ENCODE measurements at places on chromosomes 1 and 21.

DNA sequence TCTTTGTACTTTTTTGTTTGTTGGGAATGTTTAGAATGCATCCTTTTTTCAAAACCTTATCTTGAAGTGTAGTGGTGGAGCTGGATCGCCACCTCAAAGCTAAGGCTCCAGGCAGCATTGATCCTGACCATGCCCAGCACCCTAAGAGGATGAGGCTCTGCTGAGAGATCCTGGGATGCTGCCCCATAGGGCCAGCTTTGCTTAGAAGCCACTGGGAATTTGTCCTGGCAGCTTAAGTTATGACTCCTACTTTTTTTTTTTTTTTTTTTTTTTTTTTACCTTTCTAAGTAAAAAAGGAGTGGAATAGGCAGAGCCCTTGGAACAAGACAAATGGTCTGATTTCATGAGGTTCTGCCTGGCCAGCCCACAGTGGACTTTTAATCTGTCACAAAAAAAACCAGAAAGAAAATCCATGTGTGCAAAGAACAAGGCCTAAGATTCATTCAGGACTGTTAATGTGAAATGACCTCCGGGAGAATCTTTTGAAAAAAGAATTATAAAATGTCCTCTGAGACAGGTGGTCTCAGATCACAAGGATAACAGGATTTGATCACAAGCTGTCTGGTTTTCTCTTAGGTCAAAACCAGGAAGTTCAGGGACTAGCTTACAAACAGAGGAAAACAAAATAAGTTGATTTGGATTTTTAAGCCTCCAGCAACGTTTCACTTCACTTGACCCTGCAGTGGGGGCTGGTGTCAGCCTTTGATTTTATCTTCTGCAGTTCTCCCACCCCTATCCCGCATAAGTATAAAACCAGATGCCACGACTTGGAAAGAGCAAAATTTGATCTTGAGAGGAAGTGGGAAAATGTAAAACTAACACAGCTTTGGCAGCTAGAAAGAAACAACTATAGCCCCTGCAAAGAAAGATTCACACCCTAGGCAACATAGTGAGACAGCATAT is 25.9 kb upstream of the RAP1A start:
- peak; percentile 10 for DNase-seq

DNA sequence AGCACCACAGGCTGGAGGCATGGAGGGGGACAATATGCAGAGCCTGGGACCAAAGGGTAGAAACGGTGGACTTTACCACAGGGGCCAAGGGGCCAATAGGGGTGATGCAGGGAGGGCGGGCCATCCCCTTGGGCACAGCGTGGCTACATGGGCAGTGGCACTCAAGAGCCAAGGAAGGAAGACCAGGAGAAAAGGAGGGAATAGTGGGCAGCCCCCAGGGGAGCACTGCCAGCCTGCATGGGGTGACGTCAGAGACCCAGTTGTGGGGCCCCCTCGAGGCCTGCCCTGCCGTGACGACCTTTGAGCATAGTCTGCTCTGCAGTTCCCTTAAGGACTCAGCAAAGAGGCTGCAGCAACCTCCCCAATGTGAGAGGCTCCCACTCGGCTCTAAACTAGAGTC is 95.5 kb upstream of the TMPRSS2 start:
- DNase-seq: no peak

GRCh38 chr1:159872891-159873290 is 10.4 kb upstream of the VSIG8 start:
- peak; percentile 95 for DNase-seq

DNA sequence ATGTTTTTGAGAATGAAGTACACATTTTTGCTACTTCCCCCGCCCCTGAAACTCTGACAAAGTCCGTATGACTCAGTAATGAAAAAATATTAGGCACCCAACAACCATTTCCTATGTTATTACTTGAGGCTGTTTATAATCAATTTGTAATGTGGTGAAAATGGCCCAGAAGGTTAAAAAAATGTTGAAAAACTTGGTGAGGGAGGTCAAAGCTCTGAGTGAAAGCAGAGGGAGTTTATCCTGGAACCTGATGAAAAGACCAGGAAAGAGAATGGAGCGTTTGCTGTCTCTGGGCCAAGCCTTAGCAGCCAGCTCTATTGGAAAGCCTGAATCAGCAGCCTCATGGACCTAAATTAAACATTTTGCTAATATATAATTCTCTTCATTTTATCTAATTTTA is 367.7 kb upstream of the NEGR1 start:
- DNase-seq: no peak

DNA sequence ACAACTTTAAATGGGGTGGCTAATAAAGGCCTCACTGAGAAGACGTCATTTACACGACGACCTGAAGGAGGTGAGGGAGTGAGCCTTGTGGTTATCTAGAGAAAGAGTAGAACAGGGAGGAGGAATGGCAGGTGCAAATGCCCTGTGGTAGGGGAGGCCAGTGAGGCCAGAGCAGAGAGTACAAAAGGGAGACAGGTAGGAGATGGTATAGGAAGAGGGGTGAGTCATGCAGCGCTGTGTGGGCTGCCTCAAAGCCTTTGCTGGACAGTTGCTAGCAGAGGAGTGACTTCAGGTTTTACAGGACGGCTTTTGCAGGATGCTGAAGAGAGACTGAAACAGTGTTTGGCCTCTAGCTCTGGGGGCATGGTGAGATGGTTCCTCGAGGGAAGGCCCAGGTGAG is 116.0 kb downstream of the IER5 start:
- no peak for DNase-seq

- no peak for DNase-seq
Measured at GRCh38 chr21:26844258-26845065, 747 bp downstream of the ADAMTS1 start.

GRCh38 chr1:85438353-85438752 is 26.6 kb downstream of the DDAH1 start:
- DNase-seq: no peak

DNA sequence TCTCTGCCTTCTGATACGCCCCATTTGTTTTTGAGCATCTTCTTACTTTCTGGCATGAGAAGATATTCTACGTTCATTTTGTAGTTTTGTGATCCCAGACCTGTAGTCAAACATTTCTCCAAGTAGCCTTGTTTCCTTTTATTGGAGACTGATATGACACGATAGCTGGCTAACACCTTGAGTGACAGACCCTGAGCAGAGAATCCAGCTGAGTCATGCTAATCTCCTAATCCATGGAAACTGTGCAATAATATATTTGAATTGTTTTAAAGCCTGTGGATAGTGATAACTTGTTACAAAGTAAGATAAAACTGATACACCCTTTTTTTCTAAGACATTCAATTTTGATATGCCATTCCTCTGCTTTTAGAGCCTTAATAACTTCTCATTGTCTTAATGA is 1.2 kb upstream of the IFI44L start:
- DNase-seq: no peak

- DNase-seq: peak; percentile 74
Measured at GRCh38 chr1:237873487-237874211, 17.1 kb downstream of the ZP4 start.

GRCh38 chr1:94843430-94843829 is 23.3 kb downstream of the SLC44A3 start:
- no peak for DNase-seq

GRCh38 chr1:157776971-157777391 is at the start of gene FCRL2:
Gene FCRL2 (minus strand): TSS chr1:157777132. CDS start chr1:157777073, 59 bp downstream.
- no peak for DNase-seq

GRCh38 chr1:229159668-229160544 is 111.0 kb upstream of the RAB4A start:
- no peak for DNase-seq

DNA sequence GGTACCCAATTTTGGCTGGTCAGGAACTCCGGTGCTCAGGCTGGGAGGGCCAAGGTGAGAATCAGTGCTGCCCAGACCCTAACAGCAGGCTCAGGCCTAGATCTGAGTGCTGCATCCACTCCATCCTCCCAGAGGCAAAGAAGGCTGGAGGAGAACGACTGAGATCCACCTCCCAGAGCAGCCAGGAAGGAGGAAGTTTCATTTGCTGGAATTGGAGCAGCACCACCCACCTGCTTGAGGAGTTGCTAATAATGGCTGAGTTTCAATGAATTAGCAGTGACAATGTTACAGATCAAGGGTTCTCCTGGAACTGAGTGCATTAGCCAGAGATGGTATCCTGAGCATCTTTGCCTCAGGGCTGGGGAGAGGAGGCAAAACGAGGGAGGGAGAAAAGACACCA is 46.7 kb upstream of the KLHDC7A start:
- no peak for DNase-seq

- DNase-seq: no peak
Measured at GRCh38 chr1:15700508-15700907, 16.4 kb downstream of the PLEKHM2 start.

All from trophoblast cell (in vitro differentiated cells and primary cell).